ENCODE measurements at places on chromosomes 3 and 15.

DNA sequence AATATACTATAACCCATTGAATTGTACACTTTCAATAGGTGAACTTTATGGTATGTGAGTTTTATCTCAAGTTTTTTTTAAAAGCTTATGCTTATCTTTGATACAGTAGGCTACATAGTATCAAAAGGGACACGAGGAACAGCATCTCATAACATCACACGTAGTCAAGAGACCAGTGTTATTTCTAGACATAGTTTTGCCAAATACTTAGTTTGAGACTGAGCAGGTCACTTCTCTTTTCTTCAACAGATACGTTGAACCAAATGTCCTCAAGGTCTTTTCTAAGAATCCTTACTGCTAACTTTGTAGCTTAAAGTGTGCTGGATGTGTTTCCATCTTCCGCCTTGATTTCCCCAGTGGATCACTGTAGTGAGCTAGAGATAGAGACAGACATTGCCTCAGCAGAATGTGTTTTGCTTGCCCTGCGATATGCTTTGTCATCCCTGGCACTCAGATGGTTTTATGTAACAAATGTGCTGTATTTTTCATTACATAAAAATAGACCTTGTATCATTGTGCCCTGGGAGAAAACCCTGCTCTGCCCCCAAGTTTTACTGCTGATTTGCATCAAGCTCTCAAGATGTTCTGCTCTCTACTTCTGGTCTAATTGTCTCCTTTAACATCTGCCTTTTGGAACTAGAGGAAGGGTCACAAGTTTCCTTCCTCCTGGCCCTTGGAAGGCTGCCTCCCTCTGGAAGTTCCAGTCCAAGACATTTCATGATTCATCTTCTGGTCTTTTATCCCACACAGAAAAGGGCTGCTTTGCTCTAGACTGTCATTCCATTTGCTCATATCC, 426.4 kb upstream of the RGMA start:
- no peak for DNase-seq

DNA sequence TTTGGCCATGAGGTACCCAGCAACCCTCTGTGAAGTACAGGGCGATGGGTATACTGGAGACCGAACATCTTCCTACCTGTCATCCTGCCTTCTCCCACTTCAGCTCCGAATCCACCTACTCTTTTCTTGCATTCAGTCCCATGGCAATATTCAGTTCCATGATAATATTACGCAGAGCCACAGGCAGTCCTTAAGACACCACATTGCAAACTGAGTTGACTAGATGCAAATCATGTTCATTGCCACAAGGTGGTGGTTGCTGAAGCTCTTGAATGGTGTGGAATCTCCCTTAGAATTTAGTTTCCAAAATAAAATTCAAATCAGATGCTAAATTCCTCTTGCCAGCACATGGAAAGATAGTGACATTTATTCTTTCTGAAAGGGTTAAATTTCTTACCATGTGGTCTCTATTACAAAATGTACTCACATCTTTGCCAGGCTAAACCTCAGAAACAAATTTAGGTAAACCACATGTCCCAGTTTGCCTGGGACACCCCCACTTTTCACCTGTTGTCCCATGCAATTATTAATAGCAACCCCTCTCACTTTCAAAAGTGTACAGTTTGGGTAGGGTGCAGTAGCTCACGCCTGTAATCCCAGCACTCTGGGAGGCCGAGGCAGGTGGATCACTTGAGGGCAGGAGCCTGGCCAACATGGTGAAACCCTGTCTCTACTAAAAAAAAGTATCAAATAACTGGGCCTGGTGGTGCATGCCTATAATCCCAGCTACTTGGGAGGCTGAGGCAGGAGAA, 1.7 kb upstream of the NME9 start:
- DNase-seq: peak; percentile 20

DNA sequence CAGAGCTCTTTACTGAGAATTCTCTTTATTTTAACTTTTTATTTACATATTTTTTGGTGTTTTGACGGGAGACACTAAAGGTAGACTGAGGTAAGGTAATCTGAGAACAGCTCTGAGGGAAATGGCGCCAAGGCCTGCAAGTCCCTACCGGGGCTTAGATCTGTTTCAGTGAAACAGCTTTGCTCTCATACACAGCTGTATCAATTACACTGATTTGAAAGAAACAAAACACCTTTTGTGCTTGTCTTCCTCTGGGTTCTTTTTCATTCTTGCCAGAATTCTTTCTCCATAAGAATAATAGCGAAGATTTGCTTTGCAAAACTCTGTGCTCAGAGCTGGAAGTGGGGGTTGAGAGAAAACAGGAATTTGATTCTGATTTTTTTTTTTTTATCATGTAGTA, 79.5 kb upstream of the PEX5L start:
- no peak for DNase-seq

- DNase-seq: no peak
Measured at GRCh38 chr15:74062671-74063070, 19.7 kb downstream of the GOLGA6A start.

DNA sequence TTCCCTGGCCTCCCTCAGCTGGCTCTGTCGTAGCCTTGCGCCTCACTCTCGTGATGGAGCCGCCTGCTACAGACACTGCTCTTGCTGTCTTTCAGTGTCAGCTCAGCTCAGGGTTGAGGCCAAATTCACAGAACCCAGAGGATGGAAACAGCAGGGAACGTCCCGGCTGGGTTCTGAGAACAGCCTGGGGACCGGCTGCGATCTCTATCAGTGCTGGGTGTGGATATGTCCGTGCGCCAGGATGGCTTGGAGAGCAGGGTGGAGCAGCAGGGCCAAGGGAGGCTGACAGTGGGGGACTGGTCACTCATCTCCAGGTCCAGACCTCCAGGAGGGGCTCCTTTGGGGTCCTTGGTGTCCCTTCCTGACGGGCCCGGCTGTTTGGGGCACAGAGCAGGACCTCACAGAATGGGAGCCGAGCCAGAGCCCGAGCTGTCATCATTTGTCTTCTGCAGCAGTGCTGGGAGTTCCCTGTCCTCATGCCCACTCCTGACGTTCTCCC, 18.4 kb downstream of the KLF15 start:
- DNase-seq: no peak

- DNase-seq: no peak
Measured at GRCh38 chr15:70584441-70584837, 178.9 kb downstream of the UACA start.

DNA sequence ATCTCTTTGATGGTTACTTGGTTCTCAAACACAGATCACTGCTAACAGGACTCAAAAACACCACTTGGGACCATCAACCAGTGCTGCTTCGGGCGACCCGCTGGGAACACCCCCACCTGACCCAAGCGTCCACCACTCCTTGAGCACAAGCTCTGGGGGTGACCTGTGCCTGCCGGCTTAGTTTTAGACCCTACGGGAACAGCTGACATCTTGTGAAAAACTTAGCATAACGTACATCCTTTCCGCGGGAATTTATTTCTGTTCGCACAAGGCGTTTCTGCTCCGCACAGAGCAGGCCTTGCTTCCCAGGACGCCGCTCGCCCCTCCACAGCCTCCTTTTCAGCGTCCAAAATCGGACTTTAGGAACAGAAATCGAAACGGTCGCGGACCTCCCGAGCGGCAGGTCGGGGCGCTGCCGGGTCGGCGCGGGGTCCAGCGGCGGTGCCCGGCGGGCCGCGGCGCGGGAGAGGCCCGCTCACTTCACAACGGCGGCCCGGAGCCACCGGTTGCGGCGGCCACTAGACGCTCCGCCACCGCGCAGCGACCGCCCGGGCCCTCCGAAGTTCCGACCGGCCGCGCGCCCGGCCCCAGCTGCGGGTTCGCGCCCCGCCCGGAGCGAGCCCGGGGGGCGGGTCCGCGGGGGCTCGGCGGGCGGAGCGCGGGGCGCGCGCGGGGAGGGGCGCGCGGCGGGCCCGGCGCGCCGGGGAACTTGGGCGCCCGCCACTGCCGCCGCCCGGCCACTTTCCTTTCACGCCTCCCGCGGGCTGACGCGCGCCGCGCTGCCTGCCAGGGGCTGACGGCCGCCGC, 959 bp downstream of the SFMBT1 start:
- peak; percentile 59 for DNase-seq

GRCh38 chr15:52699457-52699856, 20.3 kb upstream of the ATOSA start:
- DNase-seq: no peak

GRCh38 chr15:38610748-38611147, 46.1 kb upstream of the RASGRP1 start:
- DNase-seq: no peak

DNA sequence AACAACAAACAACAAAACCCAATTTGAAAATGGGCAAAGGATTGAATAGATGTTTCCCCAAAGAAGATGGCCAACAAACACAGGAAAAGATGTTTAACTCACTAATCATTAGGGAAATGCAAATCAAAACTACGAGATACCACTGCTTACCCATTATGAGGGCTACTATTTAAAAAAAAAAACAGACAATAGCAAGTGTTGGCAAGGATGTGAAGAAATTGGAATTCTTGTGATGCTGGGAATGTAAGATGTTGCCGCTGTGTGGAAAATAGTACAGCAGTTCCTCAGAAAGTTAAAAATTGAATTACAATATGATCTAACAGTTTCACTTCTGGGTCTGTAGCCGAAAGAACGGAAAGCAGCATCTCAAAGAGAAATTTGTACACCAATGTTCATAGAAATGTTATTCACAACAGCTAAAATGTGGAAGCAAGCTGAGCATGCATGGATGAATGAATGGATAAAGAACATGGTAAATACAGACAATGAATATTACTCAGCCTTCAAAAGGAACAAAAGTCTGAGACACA, 121.9 kb downstream of the CHSY1 start:
- DNase-seq: no peak

- DNase-seq: no peak
Measured at GRCh38 chr3:21894459-21895340, 143.7 kb upstream of the ZNF385D start.

DNA sequence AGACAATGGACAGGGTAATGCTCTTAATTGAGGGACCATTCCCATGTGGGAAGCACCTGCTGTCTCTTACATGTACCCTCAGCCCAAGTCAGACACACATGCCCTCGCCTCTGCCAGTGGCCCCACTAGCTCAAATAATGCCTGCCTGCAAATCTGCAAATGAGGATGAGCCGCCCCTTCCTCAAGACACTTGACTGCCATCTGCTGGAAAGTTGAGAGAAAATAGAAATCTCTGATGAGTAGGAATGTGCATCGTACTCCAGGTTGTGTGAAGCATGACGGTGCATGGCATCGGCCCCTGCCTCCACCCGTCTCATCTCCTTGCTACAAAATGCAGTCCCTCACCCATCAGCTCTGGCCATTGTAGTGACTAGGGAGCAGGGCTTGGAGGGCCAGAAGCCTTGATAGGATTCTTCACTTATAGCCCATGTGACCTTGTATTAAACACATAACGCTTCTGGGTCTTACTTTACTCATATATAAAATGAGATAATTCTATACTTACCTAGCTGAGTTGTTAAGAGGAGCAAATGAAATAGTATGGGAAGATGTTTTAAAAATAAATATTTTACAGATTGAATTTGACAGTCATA, 6.3 kb upstream of the SCN5A start:
- DNase-seq: no peak

- DNase-seq: no peak
Measured at GRCh38 chr3:63800097-63800496, 19.0 kb upstream of the C3orf49 start.

GRCh38 chr3:40875581-40875980, 323.7 kb upstream of the CTNNB1 start:
- DNase-seq: no peak

DNA sequence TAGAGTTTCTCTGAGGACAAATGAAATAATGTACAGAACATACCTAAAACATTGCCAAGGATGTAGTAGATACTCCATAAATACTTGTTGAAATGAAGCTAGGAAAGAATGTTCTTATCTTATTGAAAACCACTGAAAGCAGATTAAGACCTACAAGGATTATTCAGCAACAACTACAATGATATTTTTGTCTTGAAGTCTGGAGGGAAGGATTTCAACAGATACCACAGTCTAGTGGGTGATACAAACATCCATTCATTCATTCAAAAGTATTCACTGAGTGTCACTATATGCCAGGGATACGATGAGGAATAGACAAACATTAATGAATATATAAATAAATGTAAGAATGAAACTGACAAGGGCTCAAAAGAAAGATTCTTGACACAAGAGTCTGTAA, 74.7 kb upstream of the THBS1 start:
- no peak for DNase-seq

- DNase-seq: no peak
Measured at GRCh38 chr15:51917493-51917892, 54.1 kb downstream of the LEO1 start.

- DNase-seq: no peak
Measured at GRCh38 chr15:65310431-65311137, 6.1 kb downstream of the RNU5B-1 start.

GRCh38 chr3:192826214-192827006, 91.2 kb downstream of the MB21D2 start:
- no peak for DNase-seq

DNA sequence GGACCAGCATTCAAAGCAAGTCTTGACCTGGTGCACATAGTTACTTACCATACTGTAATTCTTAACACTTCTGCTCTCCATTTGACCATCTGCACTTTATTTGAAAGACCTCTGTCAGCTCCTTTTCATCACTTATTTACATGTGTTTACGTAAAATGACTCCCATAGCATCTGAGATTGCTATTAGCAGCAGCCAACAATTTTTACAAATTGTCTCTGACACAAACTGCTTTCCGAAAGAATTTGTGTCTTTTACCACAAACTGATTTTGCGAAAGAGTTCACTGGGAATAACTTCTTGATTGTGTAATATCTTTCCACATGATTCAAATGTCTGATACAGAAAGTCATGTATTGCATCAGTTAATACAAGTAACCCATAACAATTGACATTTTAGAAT, 144.1 kb upstream of the PEX5L start:
- no peak for DNase-seq
